ENCODE measurements at places on chromosomes 2 and 18.

GRCh38 chr18:64718808-64719207, 569.9 kb upstream of the LINC00305 start:
- DNase-seq, result no peak

DNA sequence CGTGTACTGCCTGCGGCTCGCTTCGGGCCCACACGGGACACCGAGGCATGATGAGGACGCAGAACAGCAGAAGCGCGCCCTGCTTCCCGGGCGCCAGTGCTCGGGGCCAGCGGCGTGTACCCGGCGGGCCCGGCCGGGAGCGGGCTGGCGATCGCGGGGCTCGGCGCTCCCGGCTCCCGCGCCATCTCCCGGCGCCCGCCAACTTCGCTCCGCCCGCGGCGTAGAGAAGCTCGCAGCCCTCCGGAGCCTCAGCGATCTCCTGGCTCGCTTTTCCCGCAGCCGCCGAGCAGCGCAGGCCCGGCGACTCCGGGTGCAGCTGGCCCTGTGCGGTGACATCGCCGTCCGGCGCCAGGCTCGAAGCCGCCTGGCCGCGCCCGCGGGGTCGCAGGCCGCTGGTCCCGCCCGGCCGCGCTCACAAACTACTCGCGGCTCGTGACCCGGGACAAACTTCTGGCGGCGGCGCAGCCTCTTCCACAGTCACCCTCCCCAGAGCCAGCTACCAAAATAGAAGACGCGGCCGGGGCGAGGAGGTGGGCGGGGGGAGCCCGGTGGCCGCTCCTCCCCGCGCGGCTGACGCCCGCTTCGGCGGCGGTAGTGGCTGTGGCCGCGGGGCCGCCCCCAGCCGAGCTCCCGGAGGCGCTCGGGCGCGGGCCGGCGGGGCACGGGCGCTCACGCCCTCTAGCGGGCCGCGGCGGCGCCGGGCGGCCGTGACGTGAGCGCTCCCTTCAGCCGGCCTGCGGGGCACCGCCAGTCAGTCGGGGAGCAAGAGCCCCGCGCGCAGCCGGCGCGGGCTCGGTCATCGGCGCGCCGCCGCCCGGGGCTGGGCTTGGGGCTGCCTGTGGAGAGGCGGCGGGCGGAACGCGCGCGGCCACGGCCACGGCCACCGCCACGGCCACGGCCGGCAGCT, at the start of gene PTPRM:
Gene PTPRM, plus strand, starts transcription at position 750 of the 907 bp plus-strand sequence. CDS start 503 bp downstream, outside the sequence.
- DNase-seq, result peak; percentile 81

- no peak for DNase-seq
Measured at GRCh38 chr2:168216351-168217005, 30.9 kb downstream of the STK39 start.

GRCh38 chr2:130185896-130186295, 3.8 kb downstream of the MZT2B start:
- DNase-seq, result no peak

GRCh38 chr2:88250404-88250803, 80.3 kb downstream of the THNSL2 start:
- DNase-seq, result no peak

DNA sequence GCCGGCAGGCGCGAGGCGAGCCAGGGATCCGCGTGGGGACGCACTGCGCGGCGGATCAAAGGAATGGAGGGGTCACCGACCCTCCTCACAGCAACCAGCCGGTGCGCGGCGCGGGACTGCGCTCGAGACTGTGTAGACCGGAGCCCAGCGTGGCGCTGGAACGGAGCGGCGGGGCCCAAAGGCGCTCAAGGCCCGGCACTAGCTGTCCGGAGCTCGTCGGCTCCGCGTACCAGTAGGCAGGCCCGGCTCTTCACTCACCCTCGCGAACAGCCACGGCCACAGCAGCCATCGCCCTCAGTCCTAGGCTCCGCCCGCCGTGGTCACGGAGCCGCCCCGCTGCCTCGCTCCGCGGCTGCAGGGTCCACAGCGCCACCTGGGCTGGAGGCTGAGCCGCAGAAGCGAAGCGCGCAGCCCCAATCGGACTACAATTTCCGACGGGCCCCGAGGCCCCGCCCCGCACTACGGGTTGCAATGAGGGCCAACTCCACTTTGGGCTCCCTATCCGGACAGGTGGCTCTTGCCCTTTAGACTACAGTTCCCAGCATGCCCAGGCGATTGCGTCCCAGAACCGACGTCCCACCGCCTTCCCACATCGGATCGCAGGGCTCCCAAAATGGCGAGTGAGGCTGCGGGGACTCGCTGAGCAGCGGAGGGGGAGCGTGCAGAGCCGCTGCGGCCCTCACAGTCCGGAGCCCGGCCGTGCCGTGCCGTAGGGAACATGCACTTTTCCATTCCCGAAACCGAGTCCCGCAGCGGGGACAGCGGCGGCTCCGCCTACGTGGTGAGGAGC, at the start of the genes EIF2B4 and SNX17:
Gene EIF2B4, minus strand, starts transcription at position 313 of the 790 bp plus-strand sequence. Its CDS starts 24 bp downstream, at position 289.
Gene SNX17, plus strand, starts transcription at position 591 of the 790 bp plus-strand sequence. Its CDS starts 128 bp downstream, at position 719.
- DNase-seq, result peak; percentile 100

DNA sequence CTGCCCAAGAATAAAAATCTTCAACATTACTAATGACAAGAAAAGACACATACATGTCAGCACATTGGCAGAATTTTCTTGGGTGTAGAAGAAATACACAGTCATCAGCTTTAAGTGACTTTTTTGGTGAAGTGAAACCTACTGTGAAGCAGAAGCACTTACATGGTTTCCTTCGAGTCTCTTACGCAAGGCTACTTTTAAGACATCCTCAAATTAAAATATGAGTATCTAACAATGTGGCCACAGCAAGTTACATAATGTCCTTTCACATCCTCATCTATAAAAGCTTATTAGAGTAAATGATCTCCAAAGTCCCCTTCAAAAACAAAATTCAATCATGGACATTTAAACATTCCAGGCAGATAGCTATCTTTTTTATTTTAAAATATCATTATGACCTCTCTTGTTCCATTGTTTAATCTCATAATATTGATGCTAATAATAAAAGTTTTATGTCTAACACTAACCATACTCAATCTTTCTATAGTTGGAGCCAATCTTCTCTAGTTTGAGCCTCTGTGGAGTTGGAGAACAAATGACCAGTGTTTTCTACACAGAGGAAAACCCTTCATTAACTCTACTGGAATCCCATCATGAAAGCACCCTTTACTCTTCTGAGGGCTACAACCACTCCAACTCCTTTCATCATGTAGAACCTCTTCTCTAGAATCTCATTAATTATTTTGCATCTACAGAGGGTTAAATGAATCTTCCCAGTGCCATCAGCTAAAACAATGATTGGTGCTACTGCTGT, 182.2 kb upstream of the ZFP36L2 start:
- no peak for DNase-seq

GRCh38 chr2:216517447-216518225, 19.0 kb downstream of the RPL37A start:
- no peak for DNase-seq

DNA sequence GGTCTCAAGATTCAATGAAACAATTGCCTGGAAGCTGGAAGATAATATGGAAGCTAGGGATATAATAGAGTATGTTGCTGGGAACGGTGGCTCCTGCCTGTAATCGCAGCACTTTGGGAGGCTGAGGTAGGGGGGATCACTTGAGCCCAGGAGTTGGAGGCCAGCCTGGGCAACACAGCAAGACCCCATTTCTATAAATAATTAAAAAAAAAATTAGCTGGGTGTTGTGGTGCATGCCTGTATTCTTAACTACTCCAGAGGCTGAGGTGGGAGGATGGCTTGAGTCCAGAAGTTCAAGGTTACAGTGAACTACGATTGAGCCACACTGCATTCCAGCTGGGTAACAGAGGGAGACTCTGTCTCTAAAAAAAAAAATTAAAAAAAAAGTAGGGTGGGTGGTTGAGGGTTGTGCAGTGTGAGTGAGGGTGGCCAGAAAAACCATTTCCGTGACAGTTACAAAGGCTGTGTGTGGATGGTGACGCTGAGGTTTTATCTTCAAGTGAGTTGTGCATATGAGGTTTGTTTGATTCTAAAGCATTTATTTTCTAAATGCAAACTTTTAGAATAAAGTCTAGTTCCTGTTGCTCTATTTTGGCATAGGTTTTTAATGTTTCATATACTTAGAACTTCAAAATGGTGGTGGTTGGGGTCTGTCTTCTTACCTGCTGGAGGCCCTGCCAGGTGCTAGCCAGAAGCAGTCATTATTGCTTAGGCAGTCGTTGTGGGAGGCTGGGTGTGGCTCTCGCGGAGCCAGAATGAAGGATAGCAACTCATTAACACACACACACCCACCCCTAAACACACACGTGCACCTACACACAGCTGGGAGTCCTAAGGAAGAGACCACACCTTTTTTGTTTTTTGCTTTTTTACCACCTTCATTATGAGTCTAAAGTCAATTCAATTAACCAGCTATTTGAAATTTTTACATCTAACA, 4.7 kb upstream of the IL1R2 start:
- no peak for DNase-seq

DNA sequence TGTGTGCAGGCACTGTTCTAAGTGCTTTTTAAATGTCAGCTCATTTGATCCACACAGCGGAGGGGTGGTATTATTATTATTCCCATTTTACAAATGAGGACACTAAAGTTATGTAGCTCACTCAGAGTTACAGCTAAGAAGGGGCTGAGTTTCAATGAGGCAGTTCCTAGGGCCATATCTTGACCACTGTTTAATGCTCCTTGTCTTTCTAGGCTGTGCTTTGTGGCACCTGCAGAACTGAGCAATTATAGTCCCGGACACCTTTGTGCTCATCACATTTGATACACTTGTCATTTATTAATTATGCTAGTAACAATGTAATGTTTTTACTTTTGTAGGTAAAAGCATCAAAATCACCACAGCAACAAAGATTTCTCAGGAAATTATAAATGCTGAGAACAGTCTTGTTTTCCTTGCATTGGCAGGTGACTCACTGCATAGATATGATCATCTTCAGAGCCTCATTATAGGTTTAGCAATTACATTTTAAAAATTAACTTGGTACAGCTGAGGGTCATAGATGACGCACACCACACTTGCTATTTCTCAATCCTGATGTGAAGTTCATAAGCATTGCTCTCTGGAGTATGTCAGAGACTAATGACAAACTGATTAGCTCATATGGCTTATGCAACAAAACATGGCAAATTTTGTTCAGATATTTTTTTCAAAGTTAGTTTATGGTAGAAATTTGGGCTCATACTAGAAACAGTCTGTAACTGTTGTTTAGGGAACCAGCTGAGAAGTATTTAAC, 366.8 kb downstream of the TGIF1 start:
- peak; percentile 98 for DNase-seq

GRCh38 chr2:1032030-1032429, 81.4 kb downstream of the SNTG2 start:
- DNase-seq, result no peak

GRCh38 chr2:128245813-128246212, 72.9 kb downstream of the HS6ST1 start:
- DNase-seq, result no peak

DNA sequence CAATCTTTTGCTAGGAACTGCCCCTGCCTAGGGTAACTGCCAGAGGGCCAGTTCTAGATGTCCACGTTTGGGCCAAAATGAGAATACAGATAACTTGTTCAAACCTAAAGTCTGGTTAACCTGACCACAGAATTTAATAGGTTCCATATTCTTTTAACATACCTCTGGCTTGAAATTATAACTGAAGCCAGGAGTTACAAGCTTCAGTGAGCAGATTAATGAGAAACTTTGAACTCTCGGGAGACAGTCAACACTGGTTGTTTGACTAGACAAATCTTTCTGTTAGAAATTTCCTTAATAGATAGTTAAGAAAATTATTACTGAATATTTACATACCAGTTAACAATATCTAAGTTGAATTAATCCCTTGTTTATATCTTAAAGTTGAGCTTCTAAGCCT, 110.0 kb upstream of the KLF7 start:
- DNase-seq, result no peak

DNA sequence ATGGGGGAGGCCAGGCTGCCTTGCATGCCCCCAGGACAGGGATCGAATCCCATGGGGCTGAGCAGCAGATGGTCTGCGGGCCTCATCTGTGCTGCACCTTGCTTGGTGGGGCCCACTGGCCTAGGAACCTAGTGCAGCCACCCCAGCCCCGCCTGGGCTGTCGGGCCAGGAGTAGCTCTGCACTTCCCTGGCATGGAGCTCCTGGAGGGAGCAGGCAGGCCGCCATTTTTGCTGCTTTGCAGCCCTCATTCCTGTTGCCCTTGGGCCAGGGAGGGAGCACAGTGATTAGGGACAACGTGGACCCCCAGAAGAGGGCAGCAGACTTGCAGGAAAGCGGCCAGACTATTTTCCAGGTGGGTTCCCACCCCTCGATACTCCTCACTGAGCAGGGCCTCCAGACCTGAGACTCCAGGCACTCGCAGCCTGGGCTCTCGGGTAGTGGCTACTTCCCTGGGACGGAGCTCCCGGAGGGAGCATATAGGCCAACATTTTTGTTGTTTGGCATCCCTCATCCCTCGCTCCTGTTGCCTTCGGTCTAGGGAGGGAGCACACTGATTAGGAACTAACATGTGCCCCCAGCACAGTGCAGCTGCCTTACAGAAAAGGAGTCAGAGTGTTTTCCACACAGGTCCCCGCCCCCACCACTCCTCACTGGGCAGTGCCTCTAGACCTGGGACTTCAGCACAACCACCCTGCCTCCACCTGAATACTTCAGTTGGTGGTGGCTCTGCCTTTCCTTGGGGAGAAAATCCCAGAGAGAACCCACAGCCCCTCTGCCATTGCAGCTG, 99.5 kb downstream of the MAIP1 start:
- no peak for DNase-seq

- no peak for DNase-seq
Measured at GRCh38 chr18:23331091-23331920, 121.8 kb upstream of the RIOK3 start.

DNA sequence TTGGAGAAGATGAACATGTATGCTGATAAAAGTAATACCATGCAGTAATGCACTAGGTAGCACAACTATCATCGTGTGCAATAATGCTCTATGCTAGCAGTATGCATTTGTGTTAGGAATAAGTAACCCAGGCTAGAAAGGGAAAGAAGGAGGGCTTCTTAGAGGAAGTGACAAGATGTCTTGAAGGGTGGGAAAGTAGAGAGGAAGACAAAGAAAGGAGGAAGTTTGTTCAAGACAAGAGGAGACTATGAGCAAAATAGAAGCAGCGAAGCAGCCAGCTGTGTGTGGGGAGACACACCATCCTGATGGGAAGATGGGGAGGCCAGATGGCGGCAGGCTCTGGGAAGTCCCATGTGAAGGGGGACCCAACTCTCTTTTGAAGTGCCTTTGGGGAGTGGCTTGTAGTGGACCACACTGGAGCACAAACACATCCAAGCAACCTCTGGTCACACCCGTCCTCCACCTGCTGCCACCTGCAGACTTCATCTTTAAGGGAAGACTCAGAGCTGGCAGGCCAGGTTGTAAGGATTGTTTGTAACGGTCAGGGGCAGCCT, 39.9 kb upstream of the INHBB start:
- no peak for DNase-seq

DNA sequence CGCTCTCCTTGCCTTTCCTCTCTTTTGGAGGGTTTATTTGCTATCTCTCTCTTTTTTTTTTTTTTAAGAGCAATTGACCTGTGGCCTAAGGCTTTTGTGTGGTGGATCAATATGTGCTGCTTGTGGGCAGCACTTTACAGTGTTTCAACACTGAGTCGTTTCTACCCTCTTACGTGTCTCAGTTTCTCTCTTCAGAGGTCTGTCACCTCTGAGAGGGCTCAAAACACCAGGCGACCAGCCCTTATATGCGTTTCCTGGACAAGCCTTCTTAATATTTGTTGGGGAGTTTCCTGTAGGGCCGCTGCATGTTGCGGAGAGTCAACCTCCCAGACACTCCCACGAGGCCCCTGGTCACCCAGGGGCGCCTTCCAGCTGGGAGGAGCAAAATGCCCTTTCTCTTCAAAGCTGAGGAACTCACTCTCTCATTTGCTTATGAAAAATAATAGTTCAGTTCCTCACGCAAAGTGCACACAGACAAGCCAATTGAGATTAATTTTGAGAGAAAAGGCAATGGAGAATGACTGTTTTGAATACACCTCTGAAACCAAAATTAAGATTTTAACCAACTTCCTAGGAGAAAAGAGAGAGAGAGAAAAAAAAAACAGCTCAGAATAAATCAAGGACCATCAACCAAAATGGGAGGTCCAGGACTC, 96.3 kb upstream of the B3GNT2 start:
- DNase-seq, result no peak

Data from HCEC 1CT (cell line).